ENCODE measurements at places on chromosomes 7 and 10. TPM values are rescaled to one million over a fixed set of nuclear protein-coding genes. Genes with fewer than 3 reads are reported as not detected.

GNA12 gene
- polyA plus RNA-seq: 10.7 TPM

IGFBP3 gene
- polyA plus RNA-seq: 165 TPM

AGAP3 gene
- polyA plus RNA-seq: 55.3 TPM

FAM221A gene
- polyA plus RNA-seq: 6.1 TPM

PLAU gene
- polyA plus RNA-seq: 3.3 TPM

STAG3 gene
- polyA plus RNA-seq: 0.11 TPM

FAS gene
- polyA plus RNA-seq: 1.6 TPM

HOXA5 gene
- not detected for polyA plus RNA-seq

ADAP1 gene
- polyA plus RNA-seq: 3.1 TPM

AGAP5 gene
- polyA plus RNA-seq: 1.4 TPM

EPO gene
- polyA plus RNA-seq: not detected

VAX1 gene
- polyA plus RNA-seq: not detected

DNA sequence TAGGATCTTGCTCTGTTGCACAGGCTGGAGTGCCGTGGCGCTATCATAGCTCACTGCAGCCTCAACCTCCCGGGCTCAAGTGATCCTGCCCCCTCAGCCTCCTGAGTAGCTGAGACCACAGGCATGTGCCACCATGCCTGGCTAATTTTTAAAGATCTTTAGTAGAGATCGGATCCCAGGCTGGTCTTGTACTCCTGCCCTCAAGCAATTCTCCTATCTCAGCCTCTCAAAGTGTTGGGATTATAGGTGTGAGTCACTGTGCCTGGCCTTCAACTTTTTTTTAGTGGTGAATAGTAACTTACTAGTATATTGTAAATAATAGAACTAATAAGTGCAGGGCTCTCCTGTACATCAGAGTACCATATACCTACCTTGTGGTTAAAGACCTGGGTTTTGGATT lies 52.1 kb upstream of the LMTK2 start:
- DNase-seq: no peak

- DNase-seq: no peak
These were observed 173.1 kb downstream of the PTPRN2 start for GRCh38 chr7:158414486-158414961.

DNA sequence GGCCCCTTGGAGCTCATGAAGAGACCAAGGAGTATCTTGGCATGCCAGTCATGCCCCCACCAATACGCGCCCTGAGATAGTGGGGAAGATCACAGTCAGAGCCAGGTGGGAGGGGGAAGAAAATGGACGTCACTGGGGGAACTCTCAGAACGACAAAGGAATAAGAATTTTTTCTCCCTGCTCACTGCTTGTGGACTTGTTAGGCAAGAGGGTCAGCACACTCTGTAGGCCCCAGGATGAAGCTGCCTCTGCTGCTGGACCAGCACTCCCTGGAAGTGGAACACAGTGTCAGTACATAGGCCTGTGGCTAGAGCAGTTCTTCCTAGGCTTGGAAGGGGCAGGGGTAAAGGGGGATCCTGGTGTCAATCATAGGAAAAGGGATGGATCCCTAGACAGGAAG lies 46.5 kb downstream of the DRGX start:
- DNase-seq: no peak

DNA sequence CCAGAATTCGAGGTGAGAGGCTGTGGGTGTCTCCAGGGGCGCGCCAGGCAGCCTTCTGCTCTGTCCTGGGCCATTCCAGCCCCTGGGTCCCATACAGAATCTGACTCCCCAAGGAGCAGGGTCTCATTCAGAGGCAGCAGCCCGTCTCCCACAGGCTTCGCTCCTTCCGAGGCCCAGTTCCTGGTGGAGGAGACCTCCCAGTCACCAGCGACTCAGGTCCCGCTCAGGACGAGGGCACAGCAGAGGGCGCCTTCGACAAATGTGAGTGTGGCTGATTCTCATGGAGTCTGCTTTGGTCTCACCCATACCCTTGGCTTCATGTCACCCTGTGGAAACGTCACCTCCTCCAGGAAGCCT lies 81.8 kb upstream of the GPR26 start:
- no peak for DNase-seq

DNA sequence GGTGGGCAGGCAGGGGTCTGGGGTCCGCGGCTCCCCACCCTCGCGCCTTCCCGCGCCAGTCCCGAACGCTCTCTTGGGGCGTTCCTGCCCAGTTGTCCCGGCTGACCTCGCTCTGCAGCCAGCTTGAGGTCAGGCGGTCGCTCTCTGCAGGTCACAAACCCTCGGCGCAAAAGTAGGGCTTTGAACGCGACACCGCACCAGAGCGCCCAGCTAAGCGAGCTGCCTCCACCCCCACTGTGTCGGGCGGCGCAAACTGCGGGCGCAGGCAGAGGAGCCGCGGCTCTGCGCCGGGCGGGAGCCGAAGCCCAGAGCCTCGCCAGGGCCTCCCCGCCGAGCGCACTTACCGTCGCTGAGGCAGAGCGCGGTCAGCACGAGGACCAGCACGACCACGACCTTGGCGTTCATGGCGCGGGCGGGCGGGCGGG lies 284 bp downstream of the CXCL12 start:
- DNase-seq: peak; percentile 30

DNA sequence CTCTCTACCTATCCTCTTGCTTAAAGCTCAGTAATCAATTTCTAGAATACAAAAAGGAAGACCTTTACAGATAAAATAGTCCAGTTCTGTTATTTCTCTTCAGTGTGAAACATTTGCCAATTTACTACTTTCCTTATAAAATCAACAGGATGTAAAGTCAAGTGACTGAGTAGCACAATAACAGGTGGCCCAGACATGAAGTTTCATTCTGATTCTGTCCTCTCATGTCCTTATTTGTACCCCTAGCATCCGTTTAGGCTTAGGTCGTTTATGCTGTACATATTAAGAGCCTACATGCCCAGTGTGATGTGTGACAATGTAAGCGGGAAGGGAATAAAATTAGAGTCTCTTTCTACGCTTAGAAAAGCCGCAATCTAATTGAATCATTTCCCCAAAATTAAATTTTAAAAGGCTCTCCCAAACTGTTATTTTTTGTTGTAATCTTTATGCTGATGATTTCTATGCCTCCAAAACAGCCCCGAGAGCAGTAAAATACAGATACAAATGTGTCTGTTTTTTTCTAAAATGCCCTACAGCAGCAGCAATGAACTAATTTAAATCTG lies 29.1 kb downstream of the EPC1 start:
- DNase-seq: no peak

DNA sequence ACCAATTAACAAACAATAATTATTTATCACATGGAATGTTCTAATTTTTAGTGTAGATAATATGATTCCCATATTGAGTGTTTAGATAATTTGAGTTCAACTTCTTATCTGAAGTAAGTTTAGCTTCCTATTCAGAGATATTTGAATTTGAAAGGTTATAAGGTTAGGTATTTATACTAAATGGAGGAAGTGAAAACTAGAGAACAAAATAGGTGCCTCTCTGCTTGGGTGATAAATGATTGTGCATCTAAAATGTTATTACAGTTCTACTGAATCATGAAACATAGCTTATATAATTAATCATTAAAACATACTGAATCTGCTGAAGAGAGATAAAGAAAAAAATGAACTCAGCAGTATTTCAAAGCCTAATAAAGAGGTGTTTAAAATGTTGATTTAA lies 1174.3 kb downstream of the XPNPEP1 start:
- DNase-seq: no peak

GRCh38 chr7:141646826-141647480 lies 55.0 kb downstream of the DENND11 start:
- no peak for DNase-seq

DNA sequence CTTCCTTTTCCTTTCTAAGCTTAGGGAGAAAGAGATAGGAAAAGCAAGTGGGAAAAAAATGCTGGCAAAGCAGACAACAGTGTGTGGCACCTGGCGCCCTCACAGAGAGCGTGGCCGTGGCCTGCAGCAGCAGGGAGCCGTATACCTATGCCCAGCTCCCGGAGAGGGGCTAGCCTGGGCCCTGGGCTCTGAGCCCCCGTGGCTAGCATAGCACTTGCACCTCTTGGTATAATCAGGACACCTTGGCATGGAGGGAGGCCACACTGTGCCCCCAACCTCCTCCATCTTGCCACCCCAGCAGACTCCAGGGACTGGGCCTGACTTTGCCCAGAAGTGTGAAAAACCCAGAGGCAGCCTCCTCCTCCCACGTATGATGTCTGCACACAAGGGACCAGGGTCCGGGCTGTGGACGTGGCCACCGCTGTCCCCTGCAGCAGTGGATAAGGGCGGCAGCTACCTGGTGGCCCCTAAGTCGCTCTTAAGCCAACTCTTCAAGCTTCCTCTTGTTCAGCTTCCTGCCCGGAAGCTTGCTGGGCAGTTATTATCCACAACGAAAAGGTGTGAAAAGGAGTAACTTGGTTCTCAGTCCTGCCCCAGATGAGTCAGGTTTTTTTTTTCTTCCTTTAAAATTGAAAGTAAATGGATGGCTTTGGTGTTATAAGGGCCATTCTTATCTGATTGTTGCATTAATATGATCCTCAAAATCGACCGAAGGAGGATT lies 249.1 kb upstream of the PITRM1 start:
- DNase-seq: no peak

GRCh38 chr10:25811052-25811685 lies 122.9 kb upstream of the MYO3A start:
- DNase-seq: no peak

DNA sequence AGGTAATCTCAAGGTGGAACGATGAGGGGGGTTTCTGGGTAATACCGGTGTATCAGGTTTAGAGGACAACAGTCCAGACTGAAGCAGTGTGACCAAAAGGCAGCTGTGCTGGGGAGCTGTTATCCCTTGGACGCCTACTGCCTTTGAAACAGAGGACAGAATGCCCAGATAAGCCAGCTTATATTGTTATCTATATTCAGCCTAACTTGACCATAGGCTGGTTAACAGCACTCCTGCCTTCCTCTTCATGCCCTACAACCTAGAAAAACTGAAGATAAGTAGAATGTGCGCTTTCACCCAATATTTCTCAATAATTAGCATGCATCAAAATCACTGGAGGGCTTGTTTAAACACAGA lies 44.9 kb downstream of the IL6 start:
- no peak for DNase-seq

- DNase-seq: no peak
These were observed 21.2 kb downstream of the PRKCQ start for GRCh38 chr10:6558759-6559461.

GRCh38 chr10:19518632-19519031 lies 297.6 kb upstream of the PLXDC2 start:
- DNase-seq: no peak

DNA sequence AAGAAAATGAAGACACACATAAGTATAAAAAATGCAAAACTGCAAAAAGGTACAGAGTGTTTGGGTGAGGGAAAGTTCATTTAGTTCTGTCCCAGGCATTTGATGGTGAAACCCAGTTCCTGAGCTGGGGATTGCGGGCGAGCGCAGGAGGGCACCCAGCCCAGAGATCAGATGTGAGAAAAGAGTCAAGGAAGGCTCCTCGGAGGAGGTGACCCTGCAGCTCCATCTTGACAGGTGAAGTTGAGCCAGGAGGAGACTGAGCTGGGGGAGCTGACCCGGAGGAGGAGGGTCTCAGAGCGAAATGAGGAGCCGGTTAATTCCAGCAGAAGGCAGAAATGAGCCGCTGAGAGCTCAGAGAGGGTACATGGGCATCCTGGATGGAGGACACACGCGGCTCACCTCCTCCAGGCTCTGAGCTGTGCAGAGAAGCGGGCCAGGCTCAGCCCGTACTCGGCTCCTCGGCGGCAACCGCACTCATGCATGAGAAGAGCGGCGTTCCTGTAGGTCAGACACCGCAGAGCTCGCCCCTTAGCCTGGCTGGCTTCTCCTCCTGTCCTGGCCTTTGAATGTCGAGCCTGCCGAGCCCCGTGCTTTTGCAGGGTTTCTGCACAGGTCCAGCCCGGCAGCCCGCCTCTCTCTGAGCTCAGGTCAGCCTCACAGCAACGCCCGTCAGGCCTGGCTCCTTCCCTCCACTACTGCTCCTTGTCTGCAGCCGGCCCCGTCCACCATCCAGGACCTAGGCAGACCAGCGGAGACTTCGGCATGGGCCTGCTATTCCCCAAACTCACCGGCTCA lies 9.5 kb upstream of the RAMP3 start:
- no peak for DNase-seq

GRCh38 chr7:131170440-131171271 lies 157.0 kb upstream of the MKLN1 start:
- DNase-seq: no peak

GRCh38 chr7:92837000-92837749 lies 802 bp upstream of the CDK6 start:
- DNase-seq: peak; percentile 39

- no peak for DNase-seq
These were observed 95.1 kb downstream of the SLIT1 start for GRCh38 chr10:97090644-97091043.

- peak; percentile 97 for DNase-seq
These were observed at the start of gene ALDH18A1 for GRCh38 chr10:95656291-95657164. Gene ALDH18A1, minus strand, starts transcription at chr10:95656711. Its CDS starts 3,334 bp downstream, at chr10:95653377.

DNA sequence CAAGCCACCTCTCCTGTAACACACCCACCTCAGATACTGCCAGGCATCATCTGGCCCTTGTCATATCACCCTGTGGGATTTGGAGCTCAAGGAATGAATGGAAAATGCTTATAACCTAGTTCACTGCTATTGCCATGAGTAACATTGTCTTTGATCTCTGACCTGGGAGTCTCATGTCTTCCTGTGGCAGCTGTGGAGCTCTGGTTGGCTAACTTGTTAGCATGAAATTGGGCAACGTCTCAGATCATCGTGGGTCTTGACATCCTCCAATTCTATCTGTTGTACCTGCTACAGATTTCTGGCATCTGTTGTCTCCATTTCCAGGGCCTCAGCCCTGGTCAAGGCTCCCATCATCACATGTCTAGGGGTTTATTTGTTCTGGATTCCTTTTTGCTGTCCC lies 2.2 kb upstream of the TMEM270 start:
- DNase-seq: no peak

DNA sequence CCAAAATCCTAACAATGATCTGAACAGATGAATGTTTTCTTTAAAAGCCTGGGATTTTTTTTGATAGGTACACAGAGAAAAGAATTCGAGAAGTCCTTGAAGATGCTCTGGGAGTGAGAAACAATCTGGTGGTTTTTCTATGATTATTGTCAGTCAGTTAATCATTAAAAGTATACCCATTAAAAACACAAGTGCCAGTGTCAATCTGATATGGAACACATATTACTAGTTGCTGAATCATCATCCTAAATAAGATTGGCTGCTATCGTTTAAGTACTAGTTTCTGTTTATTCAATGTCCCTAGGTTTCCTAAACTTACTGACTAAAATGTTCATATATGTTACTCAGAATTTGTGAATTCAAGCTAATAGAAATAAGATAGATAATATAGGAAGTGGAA lies 16.1 kb downstream of the COL28A1 start:
- DNase-seq: no peak

- DNase-seq: no peak
These were observed 576.7 kb upstream of the POT1 start for GRCh38 chr7:125506331-125506730.

- no peak for DNase-seq
These were observed 12.0 kb upstream of the SP8 start for GRCh38 chr7:20798694-20799121.

DNA sequence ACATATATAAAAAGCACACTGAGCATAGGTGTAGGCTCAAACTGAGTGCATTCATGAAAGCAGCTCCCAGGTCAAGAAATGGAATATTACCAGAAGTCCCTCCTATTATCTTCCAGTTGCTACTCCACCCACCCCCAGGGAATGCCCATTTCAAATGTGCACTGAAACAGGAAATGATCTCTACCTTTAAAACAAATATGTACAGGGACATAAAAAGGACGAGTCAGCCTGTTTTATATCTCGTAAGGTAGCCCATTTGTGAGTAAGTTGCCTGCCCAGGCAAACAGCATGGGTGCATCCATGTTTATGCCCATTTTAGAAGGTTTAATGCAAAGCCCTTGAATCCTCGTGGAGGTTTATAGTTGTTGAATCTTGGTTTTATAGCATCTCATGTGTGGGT lies 10.4 kb downstream of the FFAR4 start:
- DNase-seq: no peak

GRCh38 chr7:29510028-29510427 lies 53.6 kb upstream of the PRR15 start:
- DNase-seq: no peak

Data from heart left ventricle (tissue), 16 donors.